Cortex of kidney (tissue), 1 donor: ENCODE measurements at places on chromosomes 1 and 21.

DNA sequence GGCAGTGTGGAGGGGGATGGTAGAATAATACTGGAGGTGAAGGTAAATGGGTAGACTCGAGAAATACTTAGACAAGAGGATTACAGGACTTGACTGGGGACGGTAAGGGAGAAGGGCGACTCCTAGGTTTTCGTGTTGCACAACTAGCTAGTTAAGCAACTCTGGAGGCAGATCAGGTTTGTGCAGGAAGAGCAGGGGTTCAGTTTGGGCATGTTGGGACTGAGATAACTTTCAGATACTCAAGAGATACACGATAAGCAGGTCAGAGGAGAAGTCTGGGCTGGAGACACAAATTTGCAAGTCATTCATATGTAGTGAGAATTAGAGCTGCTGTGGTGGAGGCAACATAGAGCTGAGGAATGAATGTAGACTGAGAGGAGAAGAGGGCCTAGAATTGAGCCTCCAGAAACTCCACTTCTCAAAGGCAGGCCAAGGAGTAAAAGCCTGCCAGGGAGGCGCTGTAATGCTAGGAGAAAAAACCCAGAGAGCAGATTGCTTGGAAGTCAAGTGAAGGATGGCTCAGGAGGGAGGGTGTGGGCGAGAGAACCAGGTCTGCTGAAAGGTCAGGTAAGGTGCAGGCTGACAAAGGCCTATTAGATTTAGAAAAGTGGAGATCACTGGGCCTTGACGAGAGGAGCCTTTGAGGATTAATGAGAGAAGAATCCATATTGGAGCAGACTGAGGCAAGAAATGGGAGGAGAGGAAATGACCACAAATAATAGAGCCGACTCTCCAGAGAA is 20.8 kb downstream of the MAB21L3 start:
- DNase-seq = no peak

- no peak for DNase-seq
These were observed 3.4 kb downstream of the PTTG1IP start for GRCh38 chr21:44869781-44870747.

DNA sequence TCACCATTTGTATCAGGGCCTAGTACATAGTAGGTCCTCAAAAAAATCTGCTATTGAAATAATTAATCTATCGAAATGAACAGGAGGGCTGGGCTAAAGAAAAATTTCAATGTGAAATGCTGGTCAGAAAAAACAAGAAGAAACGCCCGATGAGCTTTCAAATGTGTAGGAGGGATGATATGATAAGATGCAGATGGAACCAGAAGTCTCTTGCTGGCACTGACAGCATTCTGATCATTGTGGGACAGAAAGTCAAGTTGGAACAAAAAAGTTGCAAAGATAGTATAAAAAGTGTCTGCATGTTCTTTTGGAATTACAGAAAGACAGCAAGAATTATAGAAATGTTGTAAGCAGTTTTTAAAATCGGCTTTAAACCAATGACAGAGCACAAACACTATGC is 11.1 kb downstream of the G0S2 start:
- DNase-seq = no peak

DNA sequence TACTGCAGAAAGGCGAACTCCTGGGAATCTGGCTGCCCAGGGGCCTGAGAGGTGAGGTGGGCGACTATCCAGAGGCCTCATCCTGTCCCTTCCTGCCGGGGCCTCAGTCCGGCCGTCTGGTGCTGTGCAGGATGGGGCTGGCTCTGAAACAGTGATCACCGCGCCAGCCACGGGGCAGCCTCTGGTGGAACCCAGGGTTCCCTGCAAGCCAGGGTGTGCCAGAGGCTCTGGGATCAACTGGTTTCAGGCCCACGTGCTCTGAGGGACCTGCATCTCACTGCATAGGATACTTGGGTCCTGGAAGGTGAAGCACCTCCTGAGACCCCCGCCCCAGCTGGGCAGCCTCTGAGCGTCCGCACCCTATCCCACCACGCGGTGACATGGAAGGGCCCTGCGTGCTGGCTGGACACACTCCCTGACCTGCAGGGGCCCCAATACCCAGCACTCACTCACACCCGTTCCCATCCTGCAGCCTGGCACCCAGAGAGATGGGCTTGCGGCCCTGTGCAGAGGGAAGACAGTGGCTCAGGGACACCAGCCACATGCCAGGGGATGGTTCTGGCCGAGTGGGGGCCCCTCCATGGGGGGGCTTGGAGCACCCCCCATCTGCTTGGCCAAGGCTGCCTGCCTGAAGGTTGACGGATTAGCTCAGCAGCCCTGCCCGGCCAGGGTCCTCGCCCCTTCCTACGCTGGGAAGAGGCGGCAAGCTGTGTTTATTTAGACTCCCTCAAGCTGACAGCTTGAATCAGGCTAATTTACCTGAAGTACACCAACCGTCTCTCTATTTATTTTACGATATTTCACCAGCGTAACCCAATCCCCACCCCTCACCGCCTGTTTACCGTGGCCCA is 64.3 kb upstream of the TTC34 start:
- no peak for DNase-seq

GRCh38 chr1:173506437-173506836 is 29.3 kb downstream of the PRDX6 start:
- no peak for DNase-seq

DNA sequence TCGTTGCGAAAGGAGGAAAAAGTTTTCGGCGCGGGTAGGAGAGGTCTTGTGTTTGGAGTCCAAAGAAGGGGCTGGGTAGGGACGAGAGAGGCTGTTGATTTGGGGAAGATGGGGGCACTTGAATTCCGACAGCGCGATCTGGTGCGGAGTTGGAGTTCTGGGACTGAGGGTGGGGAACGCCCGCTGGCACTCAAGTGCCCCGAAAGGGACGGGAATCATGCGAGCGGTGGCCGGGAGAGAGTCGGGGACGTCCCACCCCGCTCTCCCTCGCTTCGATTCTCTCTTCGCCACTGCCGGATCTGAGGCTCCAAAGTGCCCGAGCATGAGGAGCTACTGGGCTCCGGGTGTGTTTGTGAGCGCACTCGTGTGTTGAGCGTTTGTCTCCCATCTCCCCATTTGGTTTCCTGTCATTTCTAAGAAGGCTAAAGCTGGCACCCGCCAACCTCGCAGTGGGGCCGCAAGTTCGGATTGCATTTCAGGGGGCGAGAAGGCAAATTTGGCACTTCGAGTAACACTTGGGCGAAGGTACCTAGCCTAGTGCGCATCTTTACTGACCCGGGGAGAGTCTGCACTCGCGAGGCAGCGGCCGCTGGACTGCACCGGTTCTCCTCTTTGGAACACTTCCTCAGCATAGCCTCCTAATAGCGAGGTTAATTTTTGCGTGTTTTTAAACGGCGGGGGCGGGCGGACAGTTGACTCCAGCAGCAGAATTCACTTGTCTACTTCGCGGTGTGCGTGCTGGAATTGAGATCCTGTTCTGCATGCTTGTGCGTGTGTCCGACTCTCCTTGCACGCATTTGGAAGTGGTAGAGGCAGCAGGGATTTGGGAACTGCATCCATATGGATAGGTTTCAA is 1.2 kb downstream of the CHRM3 start:
- no peak for DNase-seq
